ENCODE measurements at places on chromosomes 2 and 18.
A peak's percentile ranks its signal among the peaks of the same experiment; 100 is the strongest.

GRCh38 chr2:232537079-232537478, 2.4 kb upstream of the CHRNG start:
- DNase-seq = no peak

GRCh38 chr18:75879196-75879595, 451.7 kb upstream of the SMIM21 start:
- no peak for DNase-seq

- no peak for DNase-seq
Observed at GRCh38 chr18:63741769-63742168, 33.4 kb upstream of the SERPINB7 start.

DNA sequence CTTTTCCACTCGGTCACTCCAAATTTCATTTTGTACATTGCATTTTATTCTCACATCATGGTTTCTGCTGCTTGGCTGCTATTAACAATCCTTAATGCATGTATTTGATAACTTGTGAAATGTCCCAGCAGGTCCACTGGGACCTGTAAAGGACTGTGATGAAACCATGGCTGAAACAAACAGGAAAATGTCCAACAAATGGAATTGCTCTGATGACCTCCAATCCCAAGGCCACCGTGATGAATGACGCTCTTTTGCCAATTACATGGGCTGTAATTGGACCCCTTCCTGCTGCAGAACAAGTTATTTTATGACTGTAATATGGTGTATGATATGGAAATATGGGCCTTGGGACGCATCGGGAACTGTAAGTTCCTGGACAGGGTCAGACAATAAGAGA, 224.2 kb upstream of the CXCR4 start:
- DNase-seq = no peak

- peak; percentile 80 for DNase-seq
Observed at GRCh38 chr18:48992133-48992532, 41.4 kb upstream of the SMAD7 start.

- DNase-seq = no peak
Observed at GRCh38 chr18:63454497-63454896, 22.3 kb upstream of the SERPINB5 start.

DNA sequence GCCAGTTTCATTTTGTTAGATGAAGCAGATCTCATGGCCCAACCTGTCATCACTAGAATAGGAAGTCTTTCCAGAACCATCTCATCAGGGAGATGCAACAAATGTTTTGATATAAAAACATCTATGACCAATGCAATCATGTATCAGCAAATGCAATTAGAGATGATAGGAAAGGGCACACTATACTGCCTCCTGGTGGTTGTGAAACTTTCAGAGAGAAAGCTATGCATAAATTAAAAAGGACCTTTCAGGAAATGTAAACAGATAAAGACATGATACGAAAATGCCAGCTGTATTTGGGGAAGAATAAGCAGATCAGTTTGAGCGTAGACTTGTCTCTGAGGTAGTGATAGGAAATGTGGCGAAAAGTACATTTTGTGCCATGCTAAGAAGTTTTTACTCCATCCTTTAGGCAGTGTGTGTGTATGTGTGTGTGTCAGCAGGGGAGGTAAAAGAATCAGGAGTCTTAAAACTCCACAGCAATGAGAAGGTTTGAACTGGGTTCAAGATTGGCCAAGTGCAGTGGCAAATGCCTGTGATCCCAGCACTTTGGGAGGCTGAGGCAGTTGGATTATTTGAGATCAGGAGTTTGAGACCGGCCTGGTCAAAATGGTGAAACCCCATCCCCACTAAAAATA, 479.3 kb downstream of the CPS1 start:
- DNase-seq = no peak

DNA sequence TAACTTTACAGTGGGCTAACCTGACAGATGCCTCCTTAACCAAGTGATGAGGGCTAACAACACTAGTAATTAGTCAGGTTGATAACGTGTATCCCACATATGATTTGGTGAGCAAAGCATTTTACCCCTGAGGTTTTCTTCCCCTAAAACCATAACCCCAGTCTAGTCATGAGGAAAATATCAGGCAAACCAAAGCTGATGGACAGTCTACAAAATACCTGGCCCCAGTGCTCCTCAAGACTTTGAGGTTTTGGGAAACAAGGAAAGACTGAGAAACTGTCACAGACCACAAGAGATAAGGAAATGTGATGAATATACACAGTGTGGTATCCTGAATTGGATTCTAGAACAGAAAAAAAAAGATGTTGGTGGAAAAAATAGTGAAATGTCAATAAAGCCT, 28.5 kb downstream of the MAP3K20 start:
- no peak for DNase-seq

DNA sequence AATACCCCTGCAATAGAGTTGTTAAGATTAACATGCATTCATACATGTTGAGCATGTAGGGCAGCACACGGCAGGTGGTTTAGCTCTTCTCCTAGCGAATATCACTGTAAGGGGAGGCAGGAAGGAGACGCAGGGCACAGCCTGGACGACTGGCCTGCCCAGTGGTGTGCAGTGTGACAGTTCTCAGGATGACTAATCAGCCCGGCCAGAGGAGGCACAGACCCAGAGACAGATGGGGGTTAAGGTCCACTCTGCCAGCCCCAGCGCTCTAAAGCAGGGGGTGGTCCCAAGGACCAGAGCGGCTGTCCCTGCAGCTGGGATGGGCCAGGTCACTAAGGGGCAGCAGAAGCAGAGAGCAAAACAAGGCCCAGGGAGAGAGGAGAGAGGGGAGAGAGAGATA, 63.7 kb downstream of the RNF152 start:
- DNase-seq = no peak

GRCh38 chr2:71313016-71313766, 18.4 kb upstream of the ZNF638 start:
- no peak for DNase-seq

GRCh38 chr2:176085861-176086771, 2.4 kb upstream of the EVX2 start:
- peak; percentile 65 for DNase-seq

DNA sequence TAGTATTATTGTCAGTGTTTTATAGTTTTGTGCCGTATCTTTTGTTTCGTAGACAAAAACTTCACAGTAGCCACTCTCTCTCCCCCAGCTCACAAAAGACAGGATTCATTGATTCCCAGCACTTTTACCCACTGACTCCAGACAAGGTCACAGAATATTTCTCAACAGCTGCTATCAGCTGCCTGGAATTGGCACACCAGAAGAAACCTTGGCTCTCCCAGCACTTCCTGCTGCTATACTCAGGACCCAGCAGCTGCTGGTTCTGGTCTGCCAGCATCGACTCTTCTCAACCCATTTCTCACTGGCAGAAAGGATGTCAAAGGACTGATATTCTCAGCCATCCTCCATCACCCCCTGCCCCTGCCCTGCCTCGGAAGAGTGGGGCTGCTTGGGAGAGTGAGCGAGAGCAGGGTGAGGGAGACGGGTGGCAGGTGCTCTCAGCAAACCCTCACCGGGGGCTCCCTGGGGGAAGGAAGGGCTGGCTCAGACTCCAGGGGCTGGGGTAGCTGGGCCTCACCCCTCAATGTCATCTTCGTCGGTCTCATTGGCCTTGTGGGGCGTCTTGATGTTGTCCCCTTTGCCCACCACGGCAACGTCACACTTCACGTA, 6.1 kb upstream of the OTOF start:
- no peak for DNase-seq

DNA sequence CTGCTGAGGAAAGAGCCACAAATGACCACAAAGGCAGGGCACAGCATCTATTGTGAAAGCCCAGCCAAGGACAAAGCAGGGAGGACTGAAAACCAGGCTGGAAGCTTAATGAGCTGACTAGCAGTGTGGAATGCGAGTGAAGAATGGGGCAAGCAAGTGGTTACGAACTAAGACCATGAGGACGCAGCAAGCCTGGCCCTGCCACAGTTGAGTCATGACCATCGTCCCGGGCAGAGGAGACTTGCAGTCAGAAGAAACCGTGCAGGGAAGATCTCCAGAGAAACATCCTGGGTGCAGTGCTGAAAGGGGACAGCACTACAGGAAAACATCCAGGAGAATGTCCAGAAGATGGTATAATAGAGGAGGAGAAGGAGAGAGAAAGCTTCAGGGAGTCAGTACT, 120.5 kb upstream of the GYPC start:
- no peak for DNase-seq

DNA sequence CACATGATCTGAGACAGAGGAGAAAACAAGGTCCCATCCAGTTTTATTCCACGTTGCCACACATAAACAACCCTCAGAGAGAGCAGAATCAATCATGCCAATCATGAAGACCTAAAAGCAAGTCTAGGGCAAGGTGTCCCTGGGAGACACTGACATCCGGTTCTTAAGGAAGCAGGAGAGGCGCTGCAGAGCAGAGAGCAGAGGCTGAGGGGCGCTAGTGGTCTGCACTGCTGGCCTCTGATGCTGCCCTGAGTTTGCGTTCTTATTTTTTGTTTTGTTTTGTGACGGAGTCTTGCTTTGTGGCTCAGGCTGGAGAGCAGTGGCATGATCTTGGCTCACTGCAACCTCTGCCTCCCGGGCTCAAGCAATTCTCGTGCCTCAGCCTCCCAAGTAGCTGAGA, 83.3 kb downstream of the SMIM21 start:
- no peak for DNase-seq

DNA sequence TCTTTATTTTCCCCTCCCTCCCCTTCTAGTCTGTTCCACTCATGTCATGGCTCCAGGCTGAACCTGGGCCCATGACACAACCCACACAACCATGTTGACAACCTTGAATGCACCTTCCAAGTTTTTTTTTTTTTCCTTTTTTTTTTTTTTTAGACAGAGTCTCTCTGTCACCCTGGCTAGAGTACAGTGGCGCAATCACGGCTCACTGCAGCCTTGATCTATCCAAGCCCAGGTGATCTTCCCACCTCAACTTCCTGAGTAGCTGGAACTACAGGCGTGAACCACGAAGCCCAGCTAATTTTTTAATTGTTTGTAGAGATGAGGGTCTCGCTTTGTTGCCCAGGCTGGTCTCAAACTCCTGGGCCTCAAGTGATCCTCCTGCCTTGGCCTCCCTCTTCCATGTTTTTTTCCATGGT, 21.9 kb upstream of the ROCK2 start:
- DNase-seq = no peak

DNA sequence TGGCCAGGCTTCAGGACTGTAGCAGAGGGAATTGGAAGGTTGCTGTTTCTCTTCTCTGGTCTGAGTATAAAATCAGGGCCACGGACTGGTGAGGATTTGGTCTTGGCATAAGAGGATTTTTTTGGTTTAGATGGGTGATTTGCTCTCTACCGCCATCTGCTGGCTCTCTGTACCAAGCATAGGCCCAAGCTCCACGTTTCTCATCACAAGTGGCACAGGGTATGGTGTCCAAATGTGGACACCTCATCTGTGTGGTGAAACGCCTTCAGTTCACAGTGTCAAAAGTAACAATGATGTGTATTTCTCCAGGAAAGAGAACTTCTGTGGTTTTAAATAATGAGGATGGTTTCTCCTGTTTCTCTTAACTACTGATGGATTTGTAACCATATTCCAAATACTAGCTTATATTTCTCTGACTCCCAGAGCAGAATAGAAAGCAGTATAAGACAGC, 115.1 kb downstream of the EML6 start:
- DNase-seq = no peak

DNA sequence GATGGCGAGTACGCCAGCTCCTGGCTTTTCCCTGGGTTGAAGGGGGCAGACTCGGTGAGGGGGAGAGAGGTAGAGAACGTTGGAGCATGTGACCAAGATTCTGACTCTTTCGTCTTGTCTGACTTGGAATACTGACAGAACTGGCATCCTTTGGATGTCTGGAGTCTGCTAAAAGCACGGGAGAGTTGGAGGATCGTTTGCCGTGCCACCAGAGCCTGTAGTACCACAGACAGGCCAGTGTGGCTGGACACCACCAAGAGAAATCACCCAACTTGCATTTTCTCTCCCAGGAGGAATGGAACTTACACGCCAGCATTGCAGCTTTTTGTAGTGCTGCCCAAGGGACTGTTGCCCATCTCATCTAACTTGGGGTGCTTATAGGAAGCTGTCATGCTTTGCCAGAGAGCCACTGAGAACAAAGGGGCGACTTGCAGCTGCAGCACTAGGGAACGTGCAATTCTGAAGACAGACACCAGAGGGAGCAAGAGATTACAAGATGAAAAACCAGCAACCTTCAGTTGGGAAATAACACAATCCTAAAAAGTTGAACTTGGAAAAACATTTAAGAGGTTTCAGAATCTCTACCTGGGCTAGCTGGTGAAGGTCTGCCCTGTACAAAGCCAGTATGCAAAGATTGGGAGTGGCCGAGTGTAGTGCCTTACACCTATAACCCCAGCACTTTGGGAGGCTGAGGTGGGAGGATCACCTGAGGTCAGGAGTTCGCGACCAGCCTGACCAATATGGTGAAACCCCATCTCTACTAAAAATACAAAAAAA, 24.1 kb downstream of the PSMG2 start:
- DNase-seq = no peak

DNA sequence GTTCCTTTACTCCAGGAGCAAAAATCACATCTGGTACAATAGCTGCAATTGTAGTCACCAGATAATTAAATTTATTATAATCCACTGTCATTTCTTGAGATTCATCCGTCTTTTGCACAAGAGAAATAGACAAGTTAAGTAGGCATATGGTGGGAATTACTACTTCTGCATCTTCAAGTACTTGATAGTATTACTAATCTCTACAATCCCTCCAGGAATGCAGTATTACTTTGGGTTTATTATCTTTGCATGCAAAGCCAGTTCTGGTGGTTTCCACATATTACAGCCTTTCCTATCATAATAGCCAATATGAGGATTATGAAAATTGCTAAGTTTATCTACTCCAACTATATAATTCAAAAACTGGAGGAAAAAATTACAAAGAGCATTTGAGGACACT, 254.1 kb downstream of the IKZF2 start:
- no peak for DNase-seq

- peak; percentile 10 for DNase-seq
Observed at GRCh38 chr2:32947484-32948143, 861 bp downstream of the LTBP1 start.

DNA sequence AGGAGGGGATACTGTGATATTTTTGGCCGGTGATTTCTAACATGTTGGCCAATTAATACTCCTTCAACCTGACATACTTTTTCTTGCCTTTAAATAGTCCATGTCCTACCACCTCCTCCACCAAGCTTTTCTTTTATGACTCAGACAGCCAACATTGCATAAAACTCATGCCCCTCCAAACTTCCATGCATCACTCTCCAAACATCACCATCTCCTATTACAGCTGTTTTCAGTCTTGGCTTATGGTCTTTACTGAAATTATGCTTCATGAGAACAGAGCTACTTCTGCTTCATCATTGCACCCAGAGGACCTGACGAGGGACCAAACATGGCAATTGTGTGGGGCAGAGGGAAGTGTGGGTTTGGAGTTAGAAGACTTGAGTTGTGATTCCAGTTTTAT, 305.4 kb downstream of the LPIN1 start:
- no peak for DNase-seq

GRCh38 chr2:120429586-120430500, 83.9 kb downstream of the INHBB start:
- no peak for DNase-seq

DNA sequence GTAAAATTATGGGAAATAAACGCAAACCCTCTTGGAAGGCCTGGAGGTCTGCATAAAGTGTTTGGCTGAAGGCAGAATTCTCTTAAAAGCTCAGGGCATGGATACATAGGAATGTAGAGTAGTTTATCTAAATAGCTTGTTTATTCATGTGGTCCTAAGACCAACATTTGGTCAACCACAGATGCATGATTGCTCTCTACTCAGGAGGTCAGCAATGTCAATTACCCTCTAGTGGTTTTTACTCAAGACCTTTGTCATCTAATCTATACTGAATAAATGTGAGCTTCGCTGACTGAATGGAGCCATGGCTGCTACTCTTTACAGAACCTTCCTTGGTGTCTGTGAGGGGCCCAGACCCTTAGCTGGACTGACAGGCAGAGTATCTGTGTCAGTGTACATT, 139.8 kb downstream of the ATL2 start:
- no peak for DNase-seq

All from posterior cingulate gyrus (tissue), 11 donors.